Transverse colon (tissue), 4 donors: ENCODE measurements at places on chromosomes 2 and 18. TPM values are rescaled to one million over a fixed set of nuclear protein-coding genes. Genes with fewer than 3 reads are reported as not detected.

VAMP5 gene
- 17.1 TPM for total RNA-seq

PUM2 gene
- total RNA-seq = 63.3 TPM

MAIP1 gene
- total RNA-seq = 104 TPM

MOCOS gene
- 5.7 TPM for total RNA-seq

LCT gene
- not detected for total RNA-seq

SLC5A7 gene
- not detected for total RNA-seq

CABLES1 gene
- total RNA-seq = 6.4 TPM

M1AP gene
- total RNA-seq = not detected

EPB41L3 gene
- total RNA-seq = 403 TPM

KLHL29 gene
- total RNA-seq = 3.3 TPM

VSNL1 gene
- total RNA-seq = 0.96 TPM

CDK5R2 gene
- total RNA-seq = not detected

SP140 gene
- 12.7 TPM for total RNA-seq

HOXD13 gene
- total RNA-seq = not detected

DNAH6 gene
- 1.00 TPM for total RNA-seq

CAPN13 gene
- total RNA-seq = 24.3 TPM

RAPGEF4 gene
- 2.2 TPM for total RNA-seq

COL5A2 gene
- 36.4 TPM for total RNA-seq

LOXL3 gene
- 1.8 TPM for total RNA-seq
